ENCODE measurements at places on chromosomes 6 and 20.

DNA sequence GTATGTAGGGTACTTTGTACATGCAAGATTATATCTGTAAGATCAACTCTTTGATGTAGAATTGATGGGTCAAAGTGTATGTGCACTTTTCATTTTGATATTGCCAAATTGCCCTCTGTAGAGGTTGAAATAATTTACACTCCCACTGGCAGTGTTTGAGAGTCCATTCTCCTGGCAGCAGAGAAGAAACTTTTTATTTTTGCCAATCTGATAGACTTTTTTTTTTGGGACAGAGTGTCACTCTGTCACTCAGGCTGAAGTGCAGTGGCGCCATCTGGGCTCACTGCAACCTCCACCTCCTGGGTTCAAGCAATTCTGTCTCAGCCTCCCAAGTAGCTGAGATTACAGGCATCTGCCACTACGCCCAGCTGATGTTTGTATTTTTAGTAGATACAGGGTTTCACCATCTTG, 199.2 kb downstream of the ZFAND3 start:
- no peak for DNase-seq

DNA sequence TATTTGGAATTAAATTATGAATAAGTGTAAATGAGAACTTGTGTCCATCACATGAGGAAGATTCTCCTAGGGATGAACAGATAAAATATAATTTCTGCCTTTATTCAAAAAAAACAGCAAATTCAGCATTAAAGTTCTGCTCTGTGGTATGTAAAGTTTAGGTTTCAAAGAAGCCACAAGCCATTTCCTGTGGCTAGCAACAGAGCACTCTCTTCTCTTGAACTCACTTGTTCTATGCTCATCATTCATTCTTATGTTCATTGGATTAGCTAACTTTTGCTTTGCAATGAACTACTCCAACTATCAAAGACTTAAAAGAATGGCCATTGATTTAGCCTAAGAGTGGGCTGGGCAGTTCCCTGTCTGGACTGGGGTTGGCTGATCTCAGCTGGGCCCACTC, 20.8 kb upstream of the SNRPB2 start:
- DNase-seq = no peak

- no peak for DNase-seq
Measured at GRCh38 chr20:23691675-23692074, 2.8 kb upstream of the CST4 start.

GRCh38 chr6:163333701-163334663, 80.5 kb upstream of the QKI start:
- DNase-seq = no peak

GRCh38 chr6:25942561-25943147, 12.2 kb upstream of the SLC17A2 start:
- DNase-seq = peak; percentile 12

DNA sequence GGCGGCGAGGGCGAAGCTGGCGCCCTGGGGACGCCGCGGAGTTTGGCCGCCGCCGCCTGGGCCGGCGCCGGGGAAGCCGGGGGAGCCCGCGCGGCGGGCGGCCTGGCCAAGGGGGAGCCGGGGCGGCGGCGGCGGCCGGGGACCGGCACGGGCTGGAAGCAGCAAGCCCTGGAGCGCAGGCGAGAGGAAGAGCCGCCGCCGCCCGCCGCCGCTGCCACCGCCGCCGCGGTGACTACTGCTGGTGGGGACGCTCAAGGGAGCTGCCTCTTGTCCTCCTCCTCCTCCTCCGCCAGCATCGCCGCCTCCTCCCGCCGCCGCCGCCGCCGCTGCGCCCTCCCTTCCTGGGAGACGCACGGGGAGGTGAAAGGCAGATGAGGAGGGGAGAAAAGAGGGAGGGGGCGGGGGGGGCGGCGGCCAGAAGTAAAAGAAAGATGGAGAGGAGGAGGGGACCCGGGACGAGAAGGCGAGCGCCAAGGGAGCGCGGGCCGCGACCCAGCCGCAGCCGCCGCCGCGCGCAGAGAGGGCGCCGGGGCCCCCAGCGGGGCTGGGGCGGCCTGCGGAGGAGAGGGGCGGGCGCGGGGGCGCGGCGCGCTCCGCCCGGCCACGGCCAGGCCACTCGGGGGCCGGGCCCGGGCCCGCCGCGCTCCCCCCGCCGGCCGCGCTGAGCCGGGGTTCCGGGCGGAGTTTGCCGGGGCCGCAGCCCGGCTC, 846 bp downstream of the PDE10A start:
- DNase-seq = peak; percentile 14

- DNase-seq = no peak
Measured at GRCh38 chr20:50554694-50555579, 44.8 kb downstream of the PTPN1 start.

- no peak for DNase-seq
Measured at GRCh38 chr6:155319902-155320301, 5.6 kb upstream of the TFB1M start.

GRCh38 chr20:1186367-1186991, 1.7 kb upstream of the TMEM74B start:
- no peak for DNase-seq

DNA sequence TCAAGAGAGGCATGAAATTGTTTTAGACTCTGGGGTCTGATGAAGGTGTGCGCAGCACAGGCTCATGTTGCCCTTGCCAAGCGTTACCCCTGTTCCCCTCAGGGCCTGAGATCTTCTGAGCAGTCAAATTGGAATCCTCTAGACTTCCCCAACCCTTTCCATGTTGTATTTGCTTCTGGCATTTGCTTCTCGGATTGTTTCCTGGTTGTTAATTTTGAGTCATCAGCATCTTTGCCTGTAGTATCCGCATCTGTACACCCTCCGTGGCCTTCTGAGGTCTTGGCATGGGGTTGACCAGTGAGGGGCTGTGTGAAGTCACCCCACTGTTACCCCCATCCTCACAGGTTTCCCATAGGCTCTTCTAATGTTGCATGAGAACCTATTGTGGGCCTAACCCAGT, 40.9 kb downstream of the SLC24A3 start:
- no peak for DNase-seq
